Lower leg skin (tissue), 4 donors: ENCODE measurements at places on chromosomes 4 and X. TPM values are rescaled to one million over a fixed set of nuclear protein-coding genes. Genes with fewer than 3 reads are reported as not detected.

Gene ADGRG2
- total RNA-seq = 0.47 TPM

Gene KCND1
- total RNA-seq = 0.26 TPM

Gene ELOVL6
- total RNA-seq = 22.9 TPM

Gene PCDH10
- not detected for total RNA-seq

Gene DOK7
- total RNA-seq = 1.9 TPM

Gene COL25A1
- total RNA-seq = 0.76 TPM

Gene STATH
- total RNA-seq = not detected

Gene BLTP1
- 75.7 TPM for total RNA-seq

Gene ADH1C
- total RNA-seq = 1.2 TPM

Gene TMEM156
- total RNA-seq = not detected

GRCh38 chr4:64359489-64359888, 49.8 kb downstream of the TECRL start:
- DNase-seq = no peak

GRCh38 chrX:110026099-110026844, 23.4 kb downstream of the TMEM164 start:
- DNase-seq = no peak

- no peak for DNase-seq
Measured at GRCh38 chrX:17411205-17411604, 36.2 kb downstream of the NHS start.

- no peak for DNase-seq
Measured at GRCh38 chr4:155954118-155954685, 536 bp upstream of the CTSO start.

GRCh38 chr4:71472946-71473345, 134.1 kb downstream of the SLC4A4 start:
- DNase-seq = no peak

DNA sequence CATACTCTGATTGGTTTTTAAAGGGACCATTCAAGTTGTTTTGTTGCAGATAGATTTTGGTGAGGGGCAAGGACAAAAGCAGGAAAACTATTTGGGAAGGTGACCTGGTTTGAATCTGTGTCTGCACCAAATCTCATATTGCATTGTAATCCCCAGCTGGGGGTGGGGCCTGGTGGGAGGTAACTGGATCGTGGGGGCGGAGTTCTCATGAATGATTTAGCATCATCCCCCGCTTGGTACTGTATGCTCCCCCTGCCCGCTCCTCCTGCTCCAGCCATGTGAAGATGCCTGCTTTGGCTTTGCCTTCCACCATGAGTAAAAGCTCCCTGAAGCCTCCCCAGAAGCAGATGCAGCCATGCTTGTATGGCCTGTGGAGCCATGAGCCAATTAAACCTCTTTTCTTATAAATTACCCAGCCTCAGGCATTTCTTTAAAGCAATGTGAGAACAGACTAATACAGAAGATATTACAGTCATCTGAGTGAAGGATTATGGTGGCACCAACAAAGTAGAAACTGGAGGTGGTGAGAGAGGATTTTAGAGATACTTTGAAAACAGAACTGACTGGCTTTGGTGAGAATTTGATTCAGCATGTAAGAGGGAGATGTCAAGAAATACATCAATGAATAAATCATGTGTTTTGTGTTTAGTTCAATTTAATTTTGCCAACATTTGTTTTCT, 14.4 kb downstream of the IL21 start:
- DNase-seq = no peak

- DNase-seq = no peak
Measured at GRCh38 chr4:124483048-124483906, 229.3 kb downstream of the ANKRD50 start.

GRCh38 chr4:130028552-130028951, 932.6 kb downstream of the C4orf33 start:
- DNase-seq = no peak

- no peak for DNase-seq
Measured at GRCh38 chr4:151099976-151100417, 569 bp downstream of the RPS3A start.

DNA sequence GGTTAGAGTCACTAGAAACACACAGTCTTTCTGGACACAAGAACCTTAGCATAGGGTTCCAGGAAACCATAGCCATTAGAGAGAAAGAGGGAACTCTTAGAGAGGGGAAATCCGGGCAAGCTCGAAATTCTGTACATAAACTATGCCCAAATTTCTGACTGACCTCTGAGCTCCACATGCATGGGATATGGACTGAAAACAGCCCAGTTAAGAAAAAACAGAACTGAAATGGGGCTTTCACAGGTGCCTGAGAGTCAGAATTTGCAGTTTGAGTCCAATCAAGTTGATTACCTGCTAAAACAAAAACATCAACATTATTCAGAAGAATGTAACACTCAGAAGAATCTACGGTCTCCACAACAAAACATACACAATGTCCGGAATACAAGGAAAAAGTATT, 13.1 kb downstream of the DCHS2 start:
- no peak for DNase-seq

DNA sequence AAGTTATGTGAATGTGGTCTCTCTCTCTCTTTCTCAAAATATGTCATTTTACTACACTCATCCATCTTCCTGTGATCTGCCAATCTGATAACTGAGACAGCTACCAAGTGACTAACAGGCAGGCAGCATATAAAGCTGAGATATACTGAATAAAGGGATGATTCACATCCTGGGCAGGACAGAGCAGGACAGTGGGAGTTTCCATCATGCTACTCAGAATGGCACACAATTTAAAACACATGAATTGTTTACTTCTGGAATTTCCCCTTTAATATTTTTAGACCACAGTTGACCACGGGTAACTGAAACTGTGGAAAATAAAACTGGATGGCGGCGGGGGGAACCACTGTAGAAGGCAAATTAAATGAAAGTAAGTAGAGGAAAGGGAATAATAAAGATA, 58.6 kb upstream of the DCTD start:
- DNase-seq = no peak

- DNase-seq = no peak
Measured at GRCh38 chr4:122533841-122534240, 77.3 kb upstream of the IL2 start.

DNA sequence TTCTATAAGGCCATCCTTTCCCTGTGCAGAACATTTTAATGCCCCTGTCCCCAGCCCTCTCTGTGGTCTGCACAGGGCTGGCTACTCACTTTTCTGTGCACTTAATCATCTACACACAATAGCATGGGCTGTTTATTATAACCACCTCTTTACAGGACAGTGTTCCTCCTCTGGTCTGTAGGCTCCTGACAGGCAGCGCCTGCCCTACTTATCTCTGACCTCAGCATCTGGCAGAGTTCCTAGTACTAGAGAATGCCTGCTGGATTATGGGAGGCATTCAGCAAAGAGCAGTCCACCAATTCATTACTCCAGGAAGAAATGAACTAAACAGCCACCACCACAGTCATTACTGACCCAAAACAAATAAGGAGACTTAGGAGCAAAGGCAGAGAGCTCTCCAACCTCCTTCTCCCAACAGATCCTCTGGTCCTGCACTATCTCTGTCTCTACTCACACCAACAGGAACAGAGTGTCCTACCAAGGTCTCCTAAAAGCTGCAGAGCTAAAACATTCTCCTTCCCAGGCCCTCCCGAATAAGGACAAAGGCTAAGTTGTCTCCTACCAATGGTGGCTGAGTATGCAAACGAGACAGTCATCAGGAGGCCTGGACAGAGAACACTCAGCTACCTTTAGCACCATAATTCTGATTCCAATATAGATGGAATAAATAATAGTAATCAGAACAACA, 279.2 kb downstream of the QDPR start:
- no peak for DNase-seq

GRCh38 chrX:134734466-134734952, 76.2 kb upstream of the PLAC1 start:
- no peak for DNase-seq

DNA sequence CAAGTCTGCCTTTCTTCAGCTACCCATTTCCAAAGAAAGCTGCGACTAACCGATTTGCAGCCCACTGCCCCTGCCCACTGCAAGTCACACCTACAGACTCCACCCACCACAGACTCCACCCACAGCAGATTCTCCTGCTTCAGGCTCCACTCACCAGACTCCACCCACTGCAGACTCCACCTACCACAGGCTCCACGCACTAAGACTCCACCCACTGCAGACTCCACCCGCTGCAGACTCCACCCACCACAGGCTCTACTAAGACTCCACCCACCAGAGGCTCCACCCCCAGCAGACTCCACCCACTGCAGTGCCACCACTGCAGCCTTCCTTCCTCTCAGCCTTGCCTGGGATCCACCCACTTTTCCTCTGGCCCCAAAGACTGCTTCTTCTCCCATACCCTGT, 41.3 kb downstream of the ABLIM2 start:
- no peak for DNase-seq

GRCh38 chr4:632196-632790, 6.9 kb downstream of the PDE6B start:
- DNase-seq = no peak

DNA sequence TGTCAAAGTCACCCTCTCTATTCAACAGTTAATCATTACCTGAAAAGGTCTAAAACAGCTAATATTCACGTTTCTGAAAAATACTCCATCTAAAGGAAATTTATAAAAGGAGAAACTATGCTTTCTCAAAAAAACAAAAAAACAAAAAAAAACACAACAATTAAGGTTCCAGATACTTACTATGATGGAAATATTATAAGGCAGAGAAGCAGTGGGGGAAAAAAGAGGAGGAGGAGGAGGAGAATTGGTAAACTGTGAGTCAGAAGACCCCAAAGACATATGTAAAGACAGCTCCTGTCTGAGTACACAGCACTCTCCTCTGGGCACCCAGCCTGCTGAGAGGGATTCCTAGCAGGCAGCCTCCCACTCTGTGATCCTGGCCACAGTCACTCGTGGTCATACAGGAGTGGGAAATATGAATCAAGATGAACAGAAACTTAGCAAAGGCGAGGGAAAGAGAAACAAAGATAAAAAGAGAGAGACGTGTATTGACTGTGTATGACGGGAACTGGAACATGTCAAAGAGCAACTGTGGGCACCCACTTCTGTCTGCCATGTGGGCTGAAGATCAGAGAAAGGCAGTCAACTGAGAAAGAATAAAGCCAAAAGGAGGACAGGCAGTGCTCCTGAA, 12.5 kb downstream of the KLHL15 start:
- DNase-seq = no peak

GRCh38 chr4:20386906-20387305, 135.2 kb downstream of the SLIT2 start:
- no peak for DNase-seq

GRCh38 chr4:55866973-55867574, 13.6 kb downstream of the EXOC1 start:
- no peak for DNase-seq
